ENCODE measurements at places on chromosomes 5 and 9.

GRCh38 chr5:150121448-150122157 is 34.0 kb downstream of the PDGFRB start:
- DNase-seq: no peak

DNA sequence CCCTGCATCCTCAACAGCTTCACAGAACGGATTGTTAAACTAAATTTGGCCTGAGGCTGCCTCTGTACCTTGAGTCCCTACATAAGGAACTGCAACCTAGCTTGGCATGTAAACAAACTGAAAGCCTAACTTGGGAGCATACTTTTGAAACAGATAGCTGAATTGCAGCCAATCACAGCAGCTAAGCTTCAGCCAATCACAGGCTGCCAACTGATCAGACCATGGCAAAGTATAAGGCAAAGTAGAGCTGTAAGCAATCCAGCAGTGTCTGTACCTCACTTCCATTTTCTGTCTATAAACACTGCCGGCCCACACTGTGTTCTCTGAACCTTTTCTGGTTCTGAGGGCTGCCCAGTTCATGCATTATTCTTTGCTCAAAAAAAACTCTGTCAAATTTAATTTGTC is 8.9 kb upstream of the ZNF483 start:
- no peak for DNase-seq

DNA sequence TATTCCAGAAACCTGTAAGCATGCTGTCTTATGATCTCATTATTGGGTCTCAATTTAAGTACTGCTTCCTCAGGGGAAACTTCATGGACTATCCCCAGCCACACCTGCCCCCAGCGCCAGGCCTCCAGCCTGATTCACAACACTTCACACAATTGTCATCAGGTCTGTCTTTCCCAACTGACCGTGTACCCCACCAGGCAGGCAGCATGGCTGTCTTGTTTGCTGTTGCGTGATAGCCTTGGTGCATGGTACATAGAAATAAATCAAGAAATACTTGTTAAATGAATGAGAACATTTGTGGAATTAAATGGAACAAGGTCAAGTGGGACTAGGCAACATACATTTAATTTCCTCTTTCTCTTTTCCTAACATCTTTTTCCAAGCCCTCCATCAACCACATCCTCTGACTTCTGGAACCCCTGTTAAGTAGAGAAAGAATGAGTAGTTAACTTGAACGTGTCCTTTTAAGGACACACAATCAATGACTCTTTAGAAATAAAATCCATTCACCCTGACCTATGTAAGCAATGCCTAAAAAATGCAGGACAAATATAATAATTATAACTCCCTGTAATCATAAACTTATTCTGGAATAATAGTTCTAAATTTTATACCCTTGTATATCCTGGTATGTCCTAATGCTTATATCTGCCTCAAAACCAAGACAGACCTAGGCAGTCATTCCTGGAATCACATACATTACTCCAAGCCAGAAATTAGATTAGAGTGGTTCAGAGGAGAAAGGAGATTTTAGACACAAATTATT is 17.2 kb upstream of the THG1L start:
- DNase-seq: no peak

- DNase-seq: no peak
These were observed at the start of gene ARHGEF39 for GRCh38 chr9:35664531-35665470. TSS of gene ARHGEF39 (minus strand) at chr9:35665195. CDS start at chr9:35665169, 26 bp downstream.

DNA sequence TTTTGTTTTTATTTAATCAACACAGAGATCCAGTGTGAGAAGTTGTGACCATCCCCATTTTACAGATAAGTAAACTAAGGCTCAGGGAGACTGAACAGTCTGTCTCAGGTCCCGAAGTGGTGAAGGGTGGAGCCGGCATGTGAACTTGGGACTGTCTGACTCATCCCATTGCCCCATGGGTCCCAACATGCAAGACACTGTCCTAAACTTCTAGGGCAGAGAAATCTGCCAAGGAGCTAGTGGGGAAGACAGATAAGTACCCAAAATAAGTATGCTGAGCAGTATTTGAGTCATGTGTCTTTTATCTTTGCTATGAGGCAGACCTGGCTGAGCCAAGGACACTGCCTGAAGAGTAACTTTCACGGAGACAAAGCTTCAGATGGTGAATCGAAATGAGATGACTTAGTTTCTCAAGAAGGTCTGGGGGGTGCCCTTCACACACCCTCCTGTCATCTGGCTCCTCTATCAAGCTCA is 64.3 kb upstream of the SLC25A51 start:
- no peak for DNase-seq

DNA sequence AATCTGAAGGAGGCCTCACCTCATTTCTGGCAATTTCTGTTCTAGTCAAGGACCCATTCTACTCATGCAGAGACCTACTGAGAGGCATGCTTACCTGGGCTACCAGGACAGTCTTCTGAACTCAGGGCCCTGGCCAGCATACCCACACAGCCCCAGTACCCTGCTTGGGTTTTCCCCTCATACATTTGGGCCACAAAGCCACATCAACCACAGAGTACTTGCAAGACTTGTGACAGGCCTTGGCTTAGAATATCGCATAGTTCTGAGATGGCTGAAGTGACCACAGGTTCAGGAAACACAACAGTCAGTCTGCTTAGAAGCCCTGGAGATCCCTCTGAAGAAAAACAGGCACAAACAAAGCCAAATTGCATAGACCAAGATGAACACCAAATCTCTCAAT is 758.8 kb upstream of the CDH9 start:
- DNase-seq: no peak

GRCh38 chr5:160727296-160727997 is 124.6 kb downstream of the ATP10B start:
- DNase-seq: no peak

GRCh38 chr5:37881359-37881758 is 41.5 kb upstream of the GDNF start:
- no peak for DNase-seq

DNA sequence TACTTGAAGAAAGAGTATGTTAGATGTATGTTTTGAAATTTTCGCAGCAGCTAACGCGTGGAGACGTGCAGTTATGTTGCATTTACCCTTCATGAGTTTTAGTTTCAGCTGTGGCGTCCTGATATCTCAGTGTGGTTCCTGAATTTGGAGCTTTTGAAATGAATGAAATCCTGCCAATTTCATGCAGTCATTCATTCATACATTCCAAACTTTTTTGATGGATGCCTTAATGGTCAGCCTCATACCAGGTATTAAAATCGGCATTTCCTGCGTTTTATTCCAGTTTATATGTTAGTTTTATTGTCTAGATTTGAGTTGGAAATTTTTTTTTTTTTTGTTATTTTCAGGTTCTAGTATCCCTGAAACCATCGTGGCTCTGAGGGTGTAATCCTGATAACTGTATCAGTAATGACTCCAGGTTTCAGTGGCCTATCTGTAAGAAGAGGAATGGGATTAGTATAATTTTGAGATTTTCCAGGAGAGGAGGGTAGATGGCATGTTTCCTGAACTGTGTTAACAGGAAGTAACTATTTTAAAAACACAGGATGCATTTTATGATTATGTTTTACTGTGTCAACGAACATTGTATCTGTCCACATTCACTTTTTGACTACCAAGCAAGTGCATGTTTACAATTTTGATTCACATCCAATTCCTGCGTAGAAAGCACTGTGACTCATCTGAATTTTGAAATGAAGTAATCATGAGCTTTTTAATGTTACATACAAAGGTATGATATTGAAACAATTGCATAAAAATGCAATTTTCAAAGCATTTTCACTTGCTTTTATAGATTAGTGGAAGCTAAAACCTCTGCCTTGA is 1.0 kb downstream of the FOCAD start:
- DNase-seq: no peak

DNA sequence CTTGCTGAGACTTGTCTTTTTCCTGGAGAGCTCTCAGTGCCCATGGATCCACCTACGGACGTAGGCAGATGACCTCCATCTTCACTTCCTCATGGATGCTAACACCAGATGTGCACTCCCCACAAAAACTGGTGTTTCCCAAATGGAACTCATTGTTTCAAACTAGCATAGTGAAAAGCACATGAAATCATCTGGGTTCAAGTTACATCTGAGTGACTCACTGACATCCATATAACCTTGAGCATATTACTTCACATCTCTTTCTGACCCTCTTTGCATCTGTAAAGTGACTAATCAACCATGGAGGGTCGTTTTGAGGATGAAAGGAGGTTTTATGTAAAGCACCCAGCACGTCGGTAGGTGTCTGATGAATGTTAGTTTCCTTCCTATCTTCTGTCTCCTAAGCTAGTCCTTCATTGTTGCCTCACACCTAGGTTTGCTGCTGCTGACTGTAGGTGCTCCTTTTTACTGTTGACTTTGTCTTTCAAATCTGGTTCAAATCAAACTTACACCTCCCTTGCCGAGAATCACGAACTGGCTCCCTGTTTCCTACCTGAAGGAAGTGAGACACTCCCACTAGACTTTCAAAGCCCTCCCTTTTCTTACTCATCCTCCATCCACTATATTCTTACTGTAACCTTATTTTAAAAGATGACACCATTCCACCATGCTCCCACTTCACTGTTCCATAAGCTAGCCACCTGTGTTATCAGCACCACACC is 10.3 kb downstream of the OCLN start:
- DNase-seq: no peak

DNA sequence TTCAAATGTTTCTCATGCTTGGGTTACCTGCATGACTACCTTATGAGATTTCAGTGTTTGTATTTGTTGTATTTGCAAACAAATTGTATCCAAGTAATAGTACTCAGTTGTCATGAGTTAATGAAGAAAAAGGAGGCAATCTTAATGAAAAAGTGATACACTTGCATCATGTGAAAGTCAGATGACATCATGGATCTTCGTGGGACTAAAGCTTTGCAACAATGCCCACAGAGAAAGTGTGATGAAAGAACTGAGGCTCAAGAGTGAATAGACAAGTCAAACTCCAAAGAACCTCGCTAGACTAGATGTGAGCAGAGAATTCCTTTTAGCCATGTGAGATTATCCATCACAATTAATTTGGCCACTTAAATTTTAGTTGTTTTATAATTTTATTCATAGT is 75.4 kb upstream of the ADRB2 start:
- no peak for DNase-seq

GRCh38 chr9:137372693-137373610 is 50.0 kb downstream of the EXD3 start:
- no peak for DNase-seq

DNA sequence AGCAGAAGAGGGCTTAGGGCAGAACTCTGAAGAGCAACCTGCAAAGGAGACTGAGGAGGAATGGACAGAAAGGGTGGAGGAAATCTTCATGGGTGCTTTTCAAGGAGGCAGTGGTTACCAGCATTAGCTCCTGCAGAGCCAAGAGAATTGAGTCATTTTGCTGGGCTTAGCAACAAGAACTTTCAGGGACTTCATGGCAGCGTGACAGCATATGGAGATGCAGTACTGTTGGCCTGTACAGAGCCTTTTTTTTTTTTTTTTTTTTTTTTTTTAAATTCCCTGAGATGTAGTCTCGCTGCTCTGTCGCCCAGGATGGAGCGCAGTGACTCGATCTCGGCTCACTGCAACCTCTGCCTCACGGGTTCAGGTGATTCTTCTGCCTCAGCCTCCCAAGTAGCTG is 296.0 kb upstream of the DMRT1 start:
- DNase-seq: no peak

GRCh38 chr9:87853302-87853701 is 29.4 kb upstream of the SPATA31E1 start:
- no peak for DNase-seq

DNA sequence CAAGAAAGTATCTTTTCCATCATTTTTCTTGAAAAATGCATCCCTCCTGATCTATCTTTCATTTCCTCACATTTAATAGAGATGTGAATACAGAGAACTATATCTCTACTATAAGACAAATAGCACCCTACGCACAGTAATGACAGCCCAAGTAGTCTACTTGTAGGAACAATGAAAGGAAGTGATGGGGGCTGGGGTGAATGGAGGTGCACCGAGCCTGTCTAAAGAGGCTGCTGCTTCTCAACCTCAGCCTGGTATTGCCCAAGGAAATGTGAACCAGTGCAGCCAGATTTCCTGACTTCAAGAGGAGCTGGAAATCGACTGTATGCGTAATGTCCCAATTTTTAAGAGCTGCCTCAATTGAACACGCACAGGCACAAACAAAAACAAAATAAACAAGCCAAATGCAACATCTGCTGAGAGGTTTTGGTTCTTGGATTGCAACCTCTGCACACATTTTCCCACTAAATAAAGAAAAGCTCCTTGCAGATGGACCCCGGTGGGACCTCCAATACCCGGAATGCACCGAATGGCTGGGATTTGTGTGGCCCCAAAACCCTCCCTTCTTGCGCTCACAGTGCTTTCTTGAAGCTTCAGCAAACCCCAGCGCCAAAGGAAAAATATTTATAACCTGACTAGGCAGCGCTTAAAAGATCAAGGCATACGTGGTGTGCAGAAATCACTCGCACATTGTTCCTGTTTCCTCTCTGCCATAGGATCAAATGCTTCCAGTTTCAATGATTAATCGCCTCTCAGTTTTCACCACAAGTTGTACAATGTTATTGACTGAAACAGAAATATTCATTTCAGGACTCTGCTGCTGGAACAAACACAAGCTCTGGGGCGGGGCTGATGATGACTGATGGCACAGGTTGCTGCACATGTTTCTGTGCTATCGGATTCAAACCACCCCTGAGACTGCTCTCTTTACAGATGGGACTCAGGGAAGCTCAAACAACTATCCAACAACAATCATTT is 68.3 kb downstream of the KCNIP1 start:
- no peak for DNase-seq

DNA sequence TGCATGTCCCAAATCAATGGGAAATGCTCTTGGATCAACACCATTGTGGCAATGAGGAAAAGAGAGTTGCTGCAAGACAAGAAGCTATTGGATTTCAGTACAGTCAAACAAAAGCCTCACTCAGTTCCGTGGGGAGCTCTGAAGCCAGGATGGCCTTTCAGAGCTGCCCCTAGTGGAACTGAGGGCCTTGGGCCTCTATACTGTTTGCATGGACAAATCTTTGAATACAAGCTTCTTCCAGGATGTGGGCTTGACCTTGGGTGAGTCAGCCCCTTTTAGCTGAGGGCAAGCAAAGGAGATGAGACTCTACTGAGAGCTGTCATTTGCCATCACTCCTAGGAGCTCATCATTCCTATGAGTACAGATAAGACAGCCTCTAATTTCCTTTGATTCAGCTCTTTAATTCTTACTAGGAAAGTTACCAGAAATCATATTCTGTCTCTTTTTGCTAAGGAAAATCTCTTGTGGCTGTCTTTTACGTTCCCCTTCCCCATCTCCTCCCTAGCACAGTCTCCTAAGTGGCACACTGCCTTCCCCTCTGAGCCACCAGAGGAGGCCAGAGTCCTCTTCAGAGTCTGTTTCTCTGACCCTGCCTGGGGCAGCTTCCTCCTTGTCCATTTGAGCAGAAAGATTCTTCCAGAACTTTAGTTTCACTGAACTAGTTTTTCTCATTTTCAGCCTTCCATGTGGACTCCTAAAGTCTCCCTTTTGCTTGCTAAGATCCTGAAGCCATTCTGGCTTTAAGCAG is 168.8 kb upstream of the POC5 start:
- DNase-seq: no peak

All from esophagus squamous epithelium (tissue), 5 donors.